ENCODE measurements at places on chromosomes 11 and 22.

DNA sequence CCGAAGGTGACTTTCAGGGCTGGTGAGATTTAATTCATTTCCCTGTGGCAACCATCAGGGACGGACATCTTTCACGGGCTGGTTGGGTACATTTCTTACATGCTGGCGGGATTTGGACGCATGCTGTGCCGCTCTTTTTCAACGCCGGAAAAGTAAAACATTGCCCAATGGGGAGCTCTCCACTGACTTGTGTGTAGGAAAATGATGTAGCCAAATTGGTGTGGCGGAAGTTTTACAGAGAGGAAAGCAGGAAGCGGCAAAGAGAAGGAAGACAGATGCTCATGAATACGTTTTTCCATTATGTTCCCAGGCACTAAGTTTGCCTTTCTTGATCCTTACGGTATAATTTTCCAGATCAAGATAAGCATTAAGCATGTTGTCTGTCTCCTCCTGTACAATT is 375.8 kb downstream of the NTM start:
- no peak for DNase-seq

- DNase-seq: peak; percentile 70
Measured at GRCh38 chr22:40009292-40009774, 14.6 kb downstream of the FAM83F start.

- no peak for DNase-seq
Measured at GRCh38 chr11:48683226-48683720, 194.7 kb downstream of the OR4A47 start.

- no peak for DNase-seq
Measured at GRCh38 chr11:43164831-43165230, 147.0 kb upstream of the API5 start.

DNA sequence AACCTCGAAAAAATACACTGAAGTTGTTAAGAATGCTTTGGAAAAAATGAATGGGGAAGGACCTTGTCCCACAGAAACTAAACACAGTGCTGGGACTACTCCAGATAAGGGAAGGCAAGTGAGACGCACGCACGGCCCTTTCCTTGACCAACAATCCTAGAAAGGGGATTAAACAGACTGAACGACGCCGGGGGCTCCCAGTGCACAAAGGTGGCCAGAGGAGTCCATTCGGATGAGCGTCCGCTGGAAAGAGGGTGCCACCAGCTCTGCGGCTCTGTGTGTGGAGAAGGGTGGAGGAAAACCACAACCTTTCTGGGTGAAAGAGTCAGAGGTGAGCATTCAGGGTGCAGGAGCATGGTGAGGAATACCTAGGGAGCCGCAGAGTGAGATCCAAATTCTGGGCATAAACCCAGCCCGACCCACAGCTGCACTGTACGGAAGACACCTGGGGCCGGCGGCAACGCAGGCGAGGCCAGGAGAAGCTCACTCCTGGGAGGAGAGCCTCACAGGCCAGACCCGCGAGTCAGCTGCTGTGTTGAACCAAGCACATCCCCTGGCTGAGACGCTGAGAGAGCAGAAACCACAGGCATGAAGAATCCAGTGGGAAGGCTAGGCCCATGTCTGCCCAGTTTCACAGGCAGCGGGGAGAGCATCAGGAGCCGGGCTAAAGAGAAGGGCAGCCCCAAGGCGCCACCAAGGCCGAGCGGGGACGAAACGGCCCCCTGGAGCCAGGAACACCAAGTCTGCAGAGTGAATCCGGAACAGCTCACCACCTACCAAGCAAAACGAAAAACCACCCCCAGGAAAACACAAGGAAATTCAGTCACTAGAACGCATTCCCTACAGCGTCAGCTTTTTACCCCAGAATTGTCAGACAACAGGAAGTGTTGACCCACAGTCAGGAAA is 177.1 kb downstream of the BRD1 start:
- no peak for DNase-seq

DNA sequence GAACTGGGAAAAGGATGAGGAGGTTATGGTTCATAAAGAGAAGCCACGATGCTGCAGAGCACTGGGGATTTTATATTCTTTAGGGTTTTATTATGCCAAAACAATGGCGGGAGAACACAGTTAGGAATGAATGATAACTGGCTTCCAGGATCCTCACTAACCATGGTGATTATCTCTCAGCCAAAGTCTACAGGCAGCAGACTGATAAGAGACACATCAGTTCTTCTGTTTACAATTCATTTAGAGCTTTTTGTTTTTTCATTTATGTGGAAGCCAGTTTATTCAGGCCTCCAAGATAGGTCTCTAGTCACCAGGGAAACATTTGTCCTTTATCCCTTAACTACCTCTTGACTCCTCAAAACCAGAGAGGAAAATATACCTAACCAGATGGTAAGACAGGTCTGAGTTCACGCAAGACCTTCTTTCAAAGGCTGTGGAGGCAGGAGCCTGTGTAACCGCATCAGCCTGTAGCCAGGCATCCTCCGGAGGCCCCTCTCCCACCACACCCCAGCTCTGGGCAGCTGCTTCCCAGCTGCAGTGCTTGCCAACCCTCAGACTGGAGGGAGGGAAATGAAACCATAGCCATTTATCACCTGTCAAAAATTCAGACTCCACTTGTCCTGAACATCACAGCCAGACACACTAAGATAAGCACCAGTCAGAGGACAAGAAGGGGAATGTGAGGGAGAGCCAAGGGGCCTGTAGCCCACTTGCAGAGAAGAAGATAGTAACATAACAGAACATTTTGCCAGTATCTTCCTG is 57.2 kb upstream of the FAM181B start:
- no peak for DNase-seq

DNA sequence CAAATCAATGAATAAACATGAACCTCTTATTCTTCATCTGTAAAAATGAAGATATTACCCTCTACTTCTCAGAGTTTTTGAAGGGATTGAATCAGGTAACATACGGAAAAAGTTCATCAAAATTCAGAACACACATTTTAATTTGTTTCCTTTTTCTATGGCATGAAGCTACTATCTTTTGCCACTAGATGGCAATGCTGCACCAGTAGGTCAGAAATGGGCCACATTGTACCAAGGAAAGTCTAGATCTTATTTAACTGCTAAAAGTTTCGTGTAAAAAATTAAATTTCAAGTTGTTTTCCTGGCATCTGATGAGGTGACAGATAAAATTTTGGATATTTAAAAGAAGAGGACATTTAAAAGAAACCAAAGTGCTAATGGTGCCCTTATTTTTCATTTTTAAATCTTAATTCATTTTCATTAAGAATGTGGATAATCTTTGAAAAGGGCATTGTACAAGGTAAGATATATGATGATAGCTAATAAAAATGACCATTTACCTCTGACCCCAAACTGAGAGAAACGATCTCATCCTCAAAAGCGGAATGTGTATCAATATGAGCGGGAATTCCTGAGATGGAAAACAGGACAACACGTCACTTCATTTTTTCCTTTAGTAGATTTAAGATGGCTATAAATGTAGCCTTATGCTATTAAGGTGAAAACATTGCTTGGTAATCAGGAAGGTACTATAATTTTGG is 16.1 kb downstream of the ALKBH8 start:
- DNase-seq: peak; percentile 27

GRCh38 chr11:115123641-115124040 is 380.6 kb downstream of the CADM1 start:
- no peak for DNase-seq

DNA sequence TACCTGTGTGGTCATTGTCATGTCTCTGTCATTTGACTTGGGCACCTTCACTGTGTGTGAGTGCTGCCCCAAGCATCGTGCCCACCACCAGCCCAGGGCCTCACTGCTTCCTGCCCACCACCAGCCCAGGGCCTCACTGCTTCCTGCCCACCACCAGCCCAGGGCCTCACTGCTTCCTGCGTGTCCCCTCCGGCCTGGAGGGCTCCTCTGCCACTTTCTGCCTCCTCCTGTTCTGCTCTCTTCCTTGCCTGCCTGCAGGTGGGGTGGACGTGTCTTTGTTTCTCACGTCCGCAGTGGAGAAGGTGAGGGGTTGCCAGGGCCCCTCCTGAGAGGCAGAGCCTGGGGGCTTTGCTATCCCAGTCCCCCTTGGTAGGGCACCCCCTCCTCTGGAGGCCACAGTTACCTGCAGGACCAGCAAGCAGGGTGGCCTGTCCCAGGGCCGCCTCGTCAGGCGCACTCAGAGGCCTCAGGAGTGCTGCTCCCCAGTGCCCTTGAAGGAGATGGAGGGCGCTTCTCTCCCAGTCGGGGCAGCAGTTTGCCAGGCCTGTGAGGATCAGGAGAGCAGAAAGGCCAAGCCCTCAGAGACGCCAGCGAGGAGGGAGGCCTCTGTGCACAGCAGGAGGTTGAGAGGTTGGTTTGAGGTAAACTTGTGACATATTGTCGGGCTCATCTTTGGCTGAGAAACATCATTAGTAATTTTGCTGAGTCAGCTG is 290.7 kb downstream of the TBC1D22A start:
- DNase-seq: no peak

GRCh38 chr11:130689222-130689908 is 226.9 kb downstream of the SNX19 start:
- no peak for DNase-seq

GRCh38 chr22:28548406-28548805 is 131.2 kb downstream of the TTC28 start:
- DNase-seq: no peak
